ENCODE measurements at places on chromosomes 7 and 10.
A peak's percentile ranks its signal among the peaks of the same experiment; 100 is the strongest.

GRCh38 chr7:74051193-74051592 lies 23.2 kb downstream of the ELN start:
- no peaks in the 10 kb centered on the region for H3K36me3 ChIP-seq
- H3K4me3 ChIP-seq = no peak overlapping the region
- H3K4me1 ChIP-seq = no peaks in the 10 kb centered on the region
- H3K27ac ChIP-seq = no peak overlapping the region

DNA sequence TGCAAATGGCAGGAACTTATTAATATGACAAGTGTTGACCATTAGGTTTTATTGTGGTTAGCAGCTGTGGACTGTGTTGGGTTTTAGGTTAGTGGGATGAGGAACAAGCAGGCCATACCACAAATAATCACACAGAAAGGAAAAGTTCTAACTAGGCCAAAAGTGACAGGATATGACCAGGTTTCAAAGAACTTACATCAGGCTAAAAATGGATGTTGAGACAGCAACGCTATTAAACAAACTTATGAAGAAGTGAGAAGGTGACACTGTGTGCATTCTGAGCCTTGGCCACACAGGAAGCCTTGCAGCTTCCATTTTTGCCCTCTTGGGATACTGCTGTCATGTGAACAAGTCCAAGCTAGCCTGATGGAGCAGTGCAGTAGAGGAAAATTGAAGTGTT lies 568.8 kb downstream of the HTR7 start:
- no peaks in the 10 kb centered on the region for H3K4me1 ChIP-seq
- no peaks in the 10 kb centered on the region for H3K36me3 ChIP-seq
- no peak overlapping the region for H3K27ac ChIP-seq
- H3K27me3 ChIP-seq = no peaks in the 10 kb centered on the region
- no peak overlapping the region for H3K4me3 ChIP-seq
- DNase-seq = no peak

GRCh38 chr7:129774871-129775694 lies 163.6 kb downstream of the NRF1 start:
- no peaks in the 10 kb centered on the region for H3K36me3 ChIP-seq
- peaks cover 34% of the 10 kb centered on the region for H3K27me3 ChIP-seq
- H3K4me3 ChIP-seq = no peak overlapping the region
- DNase-seq = no peak
- peaks cover 9% of the 10 kb centered on the region for H3K4me1 ChIP-seq

DNA sequence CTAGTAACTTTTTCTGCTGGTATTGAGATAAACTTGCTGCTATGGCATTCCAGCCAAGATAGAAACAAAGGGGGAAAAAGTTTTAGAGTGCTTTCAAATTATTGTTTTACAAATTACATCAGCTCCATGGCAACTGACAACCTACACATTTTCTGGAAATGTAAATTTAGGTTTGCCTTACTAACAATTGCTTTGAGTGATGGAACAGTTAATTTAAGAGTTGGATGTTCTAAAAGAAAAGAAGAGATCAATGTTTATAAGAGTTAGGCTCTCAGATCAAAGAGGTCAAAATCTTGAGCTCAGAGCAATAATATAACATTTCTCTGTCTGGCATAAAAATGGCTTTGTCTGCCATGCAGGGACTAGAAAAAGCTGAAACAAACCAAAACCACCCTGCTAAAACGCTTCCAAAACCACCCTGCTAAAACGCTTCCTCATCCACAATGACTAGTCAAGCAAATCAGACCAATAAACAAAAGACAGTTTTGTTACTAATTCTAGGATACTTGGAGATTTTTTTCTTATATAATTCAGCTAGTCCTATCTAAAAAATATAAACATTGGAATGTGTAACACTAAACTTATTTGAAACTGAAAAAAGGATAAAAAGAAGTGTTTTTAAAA lies 32.3 kb downstream of the ORC5 start:
- H3K27ac ChIP-seq = no peak overlapping the region
- no peak for DNase-seq
- H3K4me1 ChIP-seq = no peaks in the 10 kb centered on the region
- H3K36me3 ChIP-seq = peaks cover 46% of the 10 kb centered on the region

DNA sequence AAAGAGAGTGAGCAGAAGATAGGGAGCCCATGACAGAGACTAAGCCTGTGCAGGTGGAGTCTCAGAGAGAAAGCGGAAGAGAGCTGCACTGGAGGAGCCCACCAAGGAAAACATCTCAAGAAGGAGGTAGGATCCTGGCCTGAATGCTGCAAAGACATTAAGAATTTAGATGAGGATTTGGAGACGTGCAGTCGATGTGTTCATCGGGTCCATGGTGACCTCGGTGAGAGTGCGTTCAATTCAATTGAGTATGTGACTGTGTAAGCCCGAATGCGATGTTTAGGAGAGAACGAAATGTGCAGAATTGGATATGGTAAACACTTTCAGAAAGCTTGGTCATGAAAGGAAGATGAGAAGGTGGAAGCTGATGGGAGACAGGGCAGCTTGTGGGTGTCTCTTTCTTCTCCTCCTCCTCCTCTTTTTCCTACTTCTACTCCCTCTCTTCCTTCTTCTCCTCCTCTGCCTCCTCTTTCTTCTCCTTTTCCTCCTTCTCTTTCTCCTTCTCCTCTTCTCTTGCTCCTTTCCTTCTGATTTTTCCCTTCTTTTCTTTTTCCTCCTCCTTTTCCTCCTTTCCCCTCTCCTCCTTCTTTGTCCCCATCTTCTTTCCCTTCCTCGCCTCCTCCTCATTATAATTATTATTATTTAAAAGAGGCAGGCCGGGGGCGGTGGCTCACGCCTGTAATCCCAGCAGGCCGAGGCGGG lies 276.0 kb downstream of the RPS24 start:
- no peaks in the 10 kb centered on the region for H3K36me3 ChIP-seq
- no peaks in the 10 kb centered on the region for H3K4me1 ChIP-seq
- DNase-seq = no peak
- H3K4me3 ChIP-seq = no peak overlapping the region
- peaks cover 27% of the 10 kb centered on the region for H3K27me3 ChIP-seq
- H3K27ac ChIP-seq = no peak overlapping the region

DNA sequence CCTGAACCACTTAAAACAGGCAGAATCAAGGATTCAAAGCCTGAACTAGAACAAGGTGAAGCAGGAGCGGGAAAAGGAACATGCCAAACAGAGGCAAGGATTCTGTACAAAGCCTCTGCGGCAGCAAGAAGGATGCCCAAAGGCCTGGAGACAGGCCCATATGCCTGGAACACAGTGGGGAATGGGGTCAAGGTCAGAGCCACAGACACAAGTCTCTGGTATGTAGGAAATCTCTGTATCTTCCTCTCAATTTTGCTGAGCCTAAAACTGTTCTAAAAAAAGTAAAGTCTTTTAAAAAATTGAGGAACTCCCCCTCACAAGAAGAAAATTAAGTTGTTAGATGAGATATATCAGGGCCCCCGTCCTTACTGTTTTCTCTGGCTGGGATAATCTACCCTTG lies 175.9 kb upstream of the GHITM start:
- no peak overlapping the region for H3K4me3 ChIP-seq
- no peak for DNase-seq
- no peaks in the 10 kb centered on the region for H3K36me3 ChIP-seq
- peaks cover 3% of the 10 kb centered on the region for H3K27me3 ChIP-seq

DNA sequence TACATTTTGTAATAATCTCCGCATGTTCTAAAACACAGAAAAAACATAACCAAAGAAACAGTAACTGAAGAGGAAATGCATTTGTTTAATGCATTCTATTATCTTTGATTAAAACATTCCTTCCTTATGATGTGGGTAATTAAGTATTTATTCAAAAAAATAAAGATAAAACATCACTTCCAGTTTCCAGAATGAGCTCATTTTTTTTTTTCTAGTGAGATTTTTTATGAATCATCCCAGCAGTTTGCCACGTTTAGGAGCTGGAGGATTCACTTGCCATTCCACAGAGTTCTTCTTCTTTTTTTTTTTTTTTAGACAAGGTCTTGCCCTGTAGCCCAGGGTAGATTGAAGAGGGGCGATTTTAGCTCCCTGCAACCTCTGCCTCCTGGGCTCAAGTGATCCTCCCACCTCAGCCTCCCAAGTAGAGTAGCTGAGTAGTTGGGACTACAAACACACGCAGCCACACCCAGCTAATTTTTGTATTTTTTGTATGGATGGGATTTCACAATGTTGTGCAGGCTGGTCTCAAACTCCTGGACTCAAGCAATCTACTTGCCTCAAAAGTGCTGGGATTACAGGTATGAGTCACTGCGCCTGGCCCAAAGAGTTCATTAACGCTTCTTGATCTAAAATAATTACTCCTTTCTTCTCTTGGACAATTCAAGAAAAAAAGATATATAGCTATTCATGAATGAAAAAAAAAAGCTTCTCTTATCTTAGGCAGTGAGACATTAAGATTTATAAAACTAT lies 177.3 kb downstream of the DKK1 start:
- H3K27me3 ChIP-seq = no peaks in the 10 kb centered on the region
- H3K27ac ChIP-seq = no peak overlapping the region
- no peak for DNase-seq
- H3K4me1 ChIP-seq = no peaks in the 10 kb centered on the region
- no peak overlapping the region for H3K4me3 ChIP-seq

DNA sequence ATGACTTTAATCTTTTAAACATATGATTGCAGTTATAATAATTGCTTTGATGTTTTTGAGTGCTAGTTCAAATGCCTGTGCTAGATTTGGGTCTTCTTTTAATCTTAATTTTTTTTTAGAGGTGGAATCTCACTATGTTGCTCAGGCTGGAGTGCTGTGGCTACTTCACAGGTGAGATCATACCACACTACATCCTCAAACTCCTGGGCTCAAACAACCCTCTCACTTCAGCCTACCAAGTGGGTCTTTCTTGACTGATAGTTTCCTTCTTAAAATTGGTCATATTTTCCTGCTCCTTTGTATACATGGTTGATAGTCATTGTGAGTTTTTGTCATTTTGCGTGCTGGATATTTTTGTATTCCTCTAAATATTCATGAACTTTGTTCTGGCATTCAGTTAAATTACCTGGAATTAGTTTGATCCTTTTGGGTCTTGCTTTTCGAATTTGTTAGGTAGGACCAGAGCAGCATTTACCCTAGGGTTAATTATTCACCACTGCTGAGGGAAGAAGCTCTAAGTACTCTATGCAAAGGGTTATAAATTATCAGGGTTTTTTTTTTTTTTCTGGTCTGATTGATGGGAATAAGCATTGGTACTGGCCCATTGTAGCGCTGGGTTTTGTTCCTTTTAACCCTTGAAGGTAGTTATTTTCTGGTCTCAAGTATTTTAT lies 12.1 kb upstream of the TCAF1 start:
- no peak overlapping the region for H3K4me3 ChIP-seq
- H3K27ac ChIP-seq = no peak overlapping the region
- no peak for DNase-seq
- peaks cover 21% of the 10 kb centered on the region for H3K27me3 ChIP-seq
- H3K4me1 ChIP-seq = no peaks in the 10 kb centered on the region
- no peaks in the 10 kb centered on the region for H3K36me3 ChIP-seq

DNA sequence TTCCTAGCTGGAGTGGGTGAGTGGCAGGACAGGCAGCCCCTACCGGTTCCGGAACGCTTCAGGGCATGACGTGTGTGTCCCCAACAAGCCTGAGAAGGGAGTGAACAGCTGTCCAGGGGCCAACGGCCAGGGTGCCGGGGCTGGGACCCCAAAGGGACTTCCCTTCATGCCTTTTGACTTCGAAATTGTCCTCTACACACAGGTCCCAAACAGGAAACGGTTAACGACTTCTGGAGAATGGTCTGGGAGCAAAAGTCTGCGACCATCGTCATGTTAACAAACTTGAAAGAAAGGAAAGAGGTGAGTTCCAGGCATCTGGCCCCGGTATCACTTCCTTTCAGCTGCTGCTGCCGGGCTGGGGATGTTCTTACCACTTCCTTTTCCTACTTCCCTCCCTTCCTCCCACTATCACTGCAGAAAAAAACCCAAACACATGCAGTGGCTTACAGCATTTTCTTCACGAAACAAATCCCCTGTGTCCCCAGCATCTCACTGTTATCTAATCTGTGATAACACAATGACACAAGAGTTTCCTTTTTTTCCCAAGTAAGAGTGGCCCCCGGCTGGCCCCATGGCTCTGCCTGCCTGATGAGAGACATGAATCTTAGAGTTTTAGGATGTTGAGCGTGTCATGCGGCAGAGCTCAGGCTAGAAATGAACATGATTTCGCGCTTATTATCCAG lies 63.2 kb downstream of the MKI67 start:
- peak; percentile 68 for DNase-seq
- H3K27me3 ChIP-seq = no peaks in the 10 kb centered on the region
- H3K36me3 ChIP-seq = peaks cover 56% of the 10 kb centered on the region
- H3K27ac ChIP-seq = peak overlapping the region; percentile 88
- H3K4me1 ChIP-seq = peaks cover 61% of the 10 kb centered on the region
- peak overlapping the region; percentile 54 for H3K4me3 ChIP-seq

GRCh38 chr10:1598393-1599153 lies 138.8 kb downstream of the ADARB2 start:
- no peak for DNase-seq
- no peaks in the 10 kb centered on the region for H3K4me1 ChIP-seq
- no peaks in the 10 kb centered on the region for H3K36me3 ChIP-seq

GRCh38 chr7:66377045-66377444 lies 171.9 kb downstream of the TPST1 start:
- no peak for DNase-seq
- H3K27me3 ChIP-seq = no peaks in the 10 kb centered on the region
- peaks cover 2% of the 10 kb centered on the region for H3K36me3 ChIP-seq
- no peak overlapping the region for H3K27ac ChIP-seq
- H3K4me1 ChIP-seq = no peaks in the 10 kb centered on the region

DNA sequence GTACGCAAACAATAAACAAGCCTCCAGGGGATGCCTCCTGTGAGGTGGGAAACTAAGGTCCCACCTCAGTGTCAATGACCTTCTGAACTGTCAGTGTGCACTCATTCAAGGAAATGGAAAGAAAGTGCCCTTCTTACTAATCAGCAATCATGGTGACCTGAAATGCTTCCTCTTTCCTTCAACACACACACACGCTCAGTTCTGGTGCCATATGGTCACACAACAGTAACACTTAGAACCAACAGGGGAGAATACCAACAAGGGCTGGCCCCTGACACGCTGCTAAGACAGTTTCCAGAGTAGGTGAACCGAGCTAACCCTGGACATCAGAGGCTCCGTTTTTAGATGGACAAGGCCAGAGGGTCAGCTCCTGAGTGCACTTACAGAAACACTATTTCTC lies 42.1 kb upstream of the EFCAB10 start:
- peaks cover 39% of the 10 kb centered on the region for H3K36me3 ChIP-seq
- H3K4me1 ChIP-seq = no peaks in the 10 kb centered on the region
- no peak overlapping the region for H3K4me3 ChIP-seq
- H3K27me3 ChIP-seq = no peaks in the 10 kb centered on the region

DNA sequence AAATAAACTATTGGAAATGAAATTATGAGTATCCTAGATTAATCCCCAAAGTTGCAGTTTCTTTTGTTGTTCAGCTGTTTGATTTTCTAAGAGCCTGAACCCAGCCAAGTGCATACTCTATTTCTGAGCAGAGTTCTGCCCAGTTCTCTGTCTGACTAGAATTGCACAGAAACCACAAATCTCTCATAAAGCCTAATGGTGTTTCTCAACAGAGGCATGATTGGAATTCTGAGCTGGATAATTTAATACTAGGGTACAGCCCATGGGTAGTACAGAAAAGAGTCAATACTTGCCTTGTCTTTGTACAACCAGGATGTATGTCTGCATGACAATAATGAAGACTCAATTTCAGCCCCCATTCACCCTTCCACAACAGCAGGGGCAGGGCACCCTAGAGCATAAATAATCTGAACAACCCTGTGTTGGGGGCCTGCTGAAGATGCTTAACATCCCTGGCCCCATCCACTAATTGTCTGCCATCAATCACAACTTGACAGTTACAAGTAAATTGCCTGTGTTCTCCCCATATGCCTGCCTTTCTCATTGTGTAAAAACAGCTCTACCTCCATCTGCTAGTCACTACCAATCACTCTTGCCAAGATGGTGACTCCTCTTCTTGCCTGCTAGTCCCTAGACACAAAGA lies 114.4 kb downstream of the NPSR1 start:
- DNase-seq = no peak
- no peaks in the 10 kb centered on the region for H3K36me3 ChIP-seq
- H3K4me1 ChIP-seq = no peaks in the 10 kb centered on the region
- no peak overlapping the region for H3K27ac ChIP-seq
- H3K27me3 ChIP-seq = no peaks in the 10 kb centered on the region
- H3K4me3 ChIP-seq = no peak overlapping the region
